Ovary (tissue), 10 donors: ENCODE measurements at places on chromosomes 1 and 21. TPM values are rescaled to one million over a fixed set of nuclear protein-coding genes. Genes with fewer than 3 reads are reported as not detected.

- DNase-seq, result no peak
Measured at GRCh38 chr21:31366825-31367224, 22.8 kb upstream of the TIAM1 start.

- DNase-seq, result no peak
Measured at GRCh38 chr1:197944485-197944884, 27.3 kb downstream of the LHX9 start.

The VWA5B1 gene
- total RNA-seq, result not detected

GRCh38 chr21:42112238-42112637 is 41.1 kb downstream of the UMODL1 start:
- DNase-seq, result no peak

The NENF gene
- total RNA-seq, result 192 TPM

- DNase-seq, result peak; percentile 1
Measured at GRCh38 chr1:228348708-228349467, 57.7 kb downstream of the TRIM11 start.

The UQCRHL gene
- total RNA-seq, result 1.4 TPM

GRCh38 chr1:233722212-233722979 is 108.5 kb downstream of the KCNK1 start:
- DNase-seq, result no peak

GRCh38 chr21:42496839-42497202 is 797 bp upstream of the RSPH1 start:
- DNase-seq, result no peak

GRCh38 chr1:222910699-222911098 is 95.9 kb downstream of the DISP1 start:
- no peak for DNase-seq

- peak; percentile 72 for DNase-seq
Measured at GRCh38 chr1:111516005-111516535, 12.6 kb upstream of the ADORA3 start.

GRCh38 chr1:150196417-150196816 is 39.5 kb downstream of the ANP32E start:
- DNase-seq, result no peak

- DNase-seq, result no peak
Measured at GRCh38 chr1:195608883-195609282, 999.4 kb downstream of the KCNT2 start.

The RORC gene
- total RNA-seq, result 0.18 TPM

DNA sequence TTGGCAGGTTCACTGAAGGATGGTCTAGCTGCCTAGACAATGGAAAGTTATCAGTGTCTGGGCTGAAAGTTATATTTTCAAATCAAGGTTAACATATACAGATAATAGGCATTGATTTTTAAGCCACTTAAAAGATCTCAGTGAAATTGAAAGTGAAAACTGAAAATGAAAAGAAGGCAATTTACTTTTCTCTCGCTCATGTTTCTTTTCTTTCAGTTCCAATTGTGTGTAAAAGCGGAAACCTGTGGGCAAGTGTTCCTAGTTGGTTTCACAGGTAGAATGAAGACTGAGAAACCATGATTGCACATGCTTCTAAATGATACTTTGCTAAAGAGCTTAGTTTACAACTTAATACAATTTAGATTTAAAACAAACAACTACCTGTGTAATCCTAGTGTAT is 383.7 kb downstream of the ZP4 start:
- no peak for DNase-seq

The MYOG gene
- not detected for total RNA-seq

DNA sequence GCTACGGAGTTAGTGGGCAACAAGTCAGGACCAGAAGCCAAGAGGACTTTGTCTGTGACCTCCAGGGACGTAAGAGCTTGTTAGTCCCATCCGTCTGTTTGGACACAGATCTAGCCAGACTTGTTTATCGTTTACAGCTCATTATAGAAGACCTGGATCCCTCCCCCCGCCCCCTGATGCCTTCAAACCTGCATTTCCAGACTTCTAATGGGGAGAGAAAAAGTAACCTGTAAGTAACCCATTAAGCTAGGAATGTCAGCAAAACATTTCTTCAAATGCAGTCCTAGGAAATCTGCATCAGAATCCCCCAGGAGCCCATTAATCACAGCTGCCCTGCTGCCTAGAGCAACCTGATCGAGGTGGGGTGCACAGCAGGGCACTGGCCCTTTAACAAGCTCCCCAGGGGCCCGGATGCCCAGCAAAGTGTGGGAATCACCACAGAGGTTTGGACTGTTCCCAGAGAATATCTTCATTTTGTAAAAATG is 1.4 kb upstream of the MAD2L2 start:
- no peak for DNase-seq

GRCh38 chr1:206455666-206456344 is 14.5 kb upstream of the IKBKE start:
- DNase-seq, result no peak

GRCh38 chr1:165075725-165076370 is 280.7 kb downstream of the LMX1A start:
- no peak for DNase-seq

- peak; percentile 93 for DNase-seq
Measured at GRCh38 chr1:2233997-2234761, 6.1 kb downstream of the SKI start.

The GUK1 gene
- total RNA-seq, result 241 TPM

The TPTE gene
- not detected for total RNA-seq

DNA sequence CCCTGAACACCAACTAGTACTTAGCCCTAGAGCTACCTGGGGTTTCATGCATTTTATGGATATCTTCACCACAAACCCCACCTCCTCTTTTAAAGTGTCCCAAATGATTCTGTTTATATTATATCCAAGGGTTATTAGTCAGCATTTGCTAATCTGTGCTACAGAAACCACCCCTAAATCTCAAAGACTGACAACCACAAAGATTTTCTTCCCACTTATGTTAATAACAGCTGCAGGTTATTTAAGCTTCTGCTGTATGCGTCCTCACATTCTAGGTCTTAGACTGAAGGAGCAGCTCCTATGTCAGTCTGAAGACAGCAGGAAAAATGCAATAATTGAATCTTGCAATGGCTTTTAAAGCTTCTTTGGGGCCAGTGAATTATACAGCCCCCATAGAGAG is 11.2 kb upstream of the PHC2 start:
- DNase-seq, result no peak

The FALEC gene
- total RNA-seq, result not detected

DNA sequence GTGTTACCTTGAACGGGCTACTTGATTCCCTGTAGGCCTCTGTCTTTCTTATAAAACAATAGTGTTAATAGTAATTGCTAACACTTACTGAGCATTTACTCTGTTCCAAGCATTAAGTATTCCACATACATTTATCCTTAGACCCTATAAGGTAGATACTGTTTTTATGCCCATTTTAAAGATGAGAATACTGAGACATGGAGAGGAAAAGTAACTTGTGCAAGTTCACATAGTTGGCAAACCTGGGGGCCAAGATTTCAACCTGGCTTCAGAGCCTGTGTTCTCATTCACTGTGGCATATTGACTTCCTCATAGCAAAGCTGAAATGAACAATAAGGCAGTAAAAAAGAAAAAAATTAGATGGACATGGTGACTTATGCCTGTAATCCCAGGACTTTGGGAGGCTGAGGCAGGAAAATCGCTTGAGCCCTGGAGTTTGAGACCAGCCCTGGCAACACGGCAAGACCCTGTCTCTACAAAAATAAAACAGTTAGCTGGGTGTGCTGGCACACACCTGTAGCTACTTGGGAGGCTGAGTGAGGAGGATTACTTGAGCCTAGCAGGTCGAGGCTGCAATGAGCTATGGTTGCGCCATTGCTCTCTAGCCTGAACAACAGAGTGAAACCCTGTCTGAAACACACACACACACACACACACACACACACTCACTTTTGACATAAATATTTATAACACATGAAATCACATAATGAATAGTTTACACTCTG is 19.6 kb upstream of the HMGN2 start:
- no peak for DNase-seq

The HES2 gene
- total RNA-seq, result 0.08 TPM

- no peak for DNase-seq
Measured at GRCh38 chr1:77565321-77565720, 117.1 kb downstream of the ZZZ3 start.

DNA sequence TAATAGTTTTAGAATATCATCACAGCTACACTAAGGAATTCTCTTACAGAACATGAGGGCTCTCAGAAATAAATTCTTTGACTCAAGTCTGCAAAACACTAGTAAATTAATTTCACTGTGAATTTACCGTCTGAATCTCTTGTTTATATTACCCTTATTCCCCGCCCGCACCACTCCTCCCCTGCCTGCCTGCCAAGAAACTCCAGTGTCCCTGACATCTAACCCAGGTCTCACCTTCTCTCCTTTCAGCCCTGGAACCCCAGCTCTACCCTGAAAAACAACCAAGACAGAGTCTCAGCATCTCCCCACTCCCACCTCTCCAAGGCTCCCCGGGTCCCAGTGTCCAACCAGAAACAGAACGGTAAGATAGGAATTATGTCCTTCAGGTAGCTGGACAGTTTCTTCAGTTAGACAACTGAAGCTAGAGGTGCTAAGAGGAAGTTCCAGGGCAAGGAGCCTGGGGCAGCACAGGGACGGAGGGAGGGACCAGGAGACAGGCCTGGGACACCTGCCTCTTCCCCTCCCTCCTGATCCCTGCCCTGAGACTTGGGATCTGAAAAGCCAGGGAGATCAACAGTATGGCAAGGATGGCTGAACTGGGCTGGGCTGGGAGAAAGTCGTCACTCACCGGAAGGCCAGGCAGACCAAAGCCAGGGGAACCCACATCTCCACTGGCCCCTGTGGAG is 15.4 kb downstream of the COL16A1 start:
- DNase-seq, result peak; percentile 74

- DNase-seq, result no peak
Measured at GRCh38 chr1:247358920-247359319, 27.3 kb upstream of the ZNF496 start.

GRCh38 chr1:5811419-5811818 is 180.8 kb downstream of the NPHP4 start:
- DNase-seq, result no peak

The FTCD gene
- 0.92 TPM for total RNA-seq
